ENCODE measurements at places on chromosomes 7 and 10. TPM values are rescaled to one million over a fixed set of nuclear protein-coding genes. Genes with fewer than 3 reads are reported as not detected.

Gene GCK
- 1.7 TPM for polyA plus RNA-seq

GRCh38 chr10:116670706-116671105 lies 50.0 kb downstream of the PNLIPRP2 start:
- no peaks in the 10 kb centered on the region for H3K27me3 ChIP-seq
- no peaks in the 10 kb centered on the region for H3K4me1 ChIP-seq
- no peak for DNase-seq
- H3K4me3 ChIP-seq = no peak overlapping the region

GRCh38 chr10:103444478-103444877 lies 7.7 kb downstream of the CALHM2 start:
- no peaks in the 10 kb centered on the region for H3K27me3 ChIP-seq
- H3K4me1 ChIP-seq = no peaks in the 10 kb centered on the region
- no peaks in the 10 kb centered on the region for H3K36me3 ChIP-seq
- no peak overlapping the region for H3K4me3 ChIP-seq
- no peak overlapping the region for H3K27ac ChIP-seq
- no peak for DNase-seq

Gene GPER1
- polyA plus RNA-seq = 9.1 TPM

Gene AKR1B15
- 14.1 TPM for polyA plus RNA-seq

DNA sequence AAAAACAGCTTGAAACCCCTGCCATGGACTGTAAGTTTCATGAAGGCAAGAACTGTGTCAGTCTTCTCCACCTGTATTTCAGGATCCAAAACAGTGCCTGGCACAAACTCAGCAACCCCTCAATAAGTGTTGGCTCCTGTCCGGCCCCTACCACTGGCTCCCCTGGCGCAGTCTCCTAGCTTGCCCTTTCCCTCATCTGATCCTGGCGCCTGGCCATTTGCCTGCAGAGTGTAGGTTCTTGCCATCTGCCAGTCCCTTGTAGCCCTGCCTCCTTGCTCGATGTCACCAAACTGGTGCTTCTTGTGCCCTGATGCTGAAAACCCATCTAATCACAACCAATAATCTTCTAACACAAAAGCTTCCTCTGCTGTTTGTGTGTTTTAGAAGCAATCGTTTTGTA lies 60.4 kb downstream of the LGI1 start:
- H3K27ac ChIP-seq = no peak overlapping the region
- no peaks in the 10 kb centered on the region for H3K36me3 ChIP-seq
- H3K4me1 ChIP-seq = peaks cover 9% of the 10 kb centered on the region

Gene OPN1SW
- 0.80 TPM for polyA plus RNA-seq

DNA sequence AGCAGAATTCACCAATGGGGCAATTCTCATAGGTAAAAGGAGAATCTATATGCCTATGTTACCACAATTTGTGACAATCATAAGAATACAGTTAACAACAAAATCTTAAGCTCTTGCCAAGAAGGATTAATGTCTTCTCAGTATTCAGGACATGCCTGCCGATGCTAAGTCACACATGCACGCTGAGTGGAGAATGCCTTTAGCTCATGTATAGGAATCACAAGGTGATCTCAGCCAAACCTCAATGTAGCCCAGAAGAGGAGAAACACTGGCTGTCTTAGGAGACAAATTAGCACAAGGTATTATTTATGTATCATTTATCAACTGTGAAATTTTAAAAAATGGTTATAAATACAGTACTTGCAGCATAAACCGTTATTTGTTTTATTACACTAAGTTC lies 2.7 kb downstream of the HTR7 start:
- no peak for DNase-seq
- H3K4me3 ChIP-seq = no peak overlapping the region
- H3K27ac ChIP-seq = no peak overlapping the region
- H3K27me3 ChIP-seq = peaks cover 54% of the 10 kb centered on the region
- no peaks in the 10 kb centered on the region for H3K36me3 ChIP-seq

DNA sequence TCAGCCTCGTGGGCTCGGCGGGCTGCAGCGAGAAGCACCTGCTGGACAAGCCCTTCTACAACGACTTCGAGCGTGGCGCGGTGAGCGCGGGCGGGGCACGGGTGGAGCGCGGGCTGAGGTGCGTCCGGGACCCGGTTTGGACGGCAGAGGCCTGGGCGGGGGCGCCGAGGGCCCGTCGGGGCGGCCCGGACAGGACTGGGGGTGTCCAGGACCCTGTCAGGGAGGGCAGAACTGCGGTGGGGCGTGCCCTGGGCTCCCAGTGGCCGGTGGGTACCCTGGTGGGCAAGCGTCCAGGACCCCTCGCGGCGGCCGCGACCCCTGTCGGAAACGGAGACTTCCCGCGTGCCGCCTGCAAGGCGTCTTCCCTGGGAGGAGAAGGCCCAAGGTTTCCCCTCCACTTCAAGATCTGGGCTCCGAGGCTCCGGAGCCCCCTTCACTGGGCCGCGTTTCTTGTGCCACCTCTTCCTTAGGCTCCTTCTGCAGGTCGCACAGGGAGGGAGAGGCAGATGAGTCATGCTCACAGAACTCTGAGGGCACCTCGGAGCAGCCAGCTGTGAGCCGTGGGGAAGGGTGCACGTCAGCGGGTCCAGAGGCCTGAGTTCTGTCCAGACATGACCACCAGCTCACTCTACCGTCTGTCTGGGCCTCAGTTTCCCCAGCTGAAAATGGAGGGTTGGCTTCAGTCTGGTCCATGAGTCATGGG lies 485 bp downstream of the ALOX5 start:
- H3K4me1 ChIP-seq = peaks cover 11% of the 10 kb centered on the region
- no peak overlapping the region for H3K27ac ChIP-seq
- no peaks in the 10 kb centered on the region for H3K36me3 ChIP-seq
- H3K4me3 ChIP-seq = peak overlapping the region; percentile 32
- peaks cover 52% of the 10 kb centered on the region for H3K27me3 ChIP-seq

DNA sequence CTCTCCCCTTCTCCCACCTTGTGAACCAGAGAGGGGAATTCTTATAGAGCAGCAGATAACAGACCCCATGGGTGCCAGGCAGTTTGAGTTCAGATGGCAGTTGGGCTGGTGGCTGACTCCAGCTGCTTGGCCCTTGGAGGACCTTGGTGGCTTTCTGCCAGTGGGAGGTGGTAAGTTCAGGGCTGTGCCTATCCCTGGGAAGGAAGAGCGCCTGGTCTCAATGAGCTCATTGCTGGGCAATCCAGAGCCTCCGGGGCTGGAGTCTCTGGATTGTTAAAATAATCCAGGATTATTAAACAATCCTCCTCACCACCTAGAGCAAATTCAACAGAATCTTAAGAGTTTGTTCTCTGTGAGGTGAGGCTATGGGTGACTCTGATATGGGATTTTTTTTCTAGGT lies 105.2 kb downstream of the FANK1 start:
- no peaks in the 10 kb centered on the region for H3K27me3 ChIP-seq
- H3K4me1 ChIP-seq = no peaks in the 10 kb centered on the region
- no peak overlapping the region for H3K27ac ChIP-seq
- no peak overlapping the region for H3K4me3 ChIP-seq
- no peaks in the 10 kb centered on the region for H3K36me3 ChIP-seq

Gene HOXA9
- 4.4 TPM for polyA plus RNA-seq

DNA sequence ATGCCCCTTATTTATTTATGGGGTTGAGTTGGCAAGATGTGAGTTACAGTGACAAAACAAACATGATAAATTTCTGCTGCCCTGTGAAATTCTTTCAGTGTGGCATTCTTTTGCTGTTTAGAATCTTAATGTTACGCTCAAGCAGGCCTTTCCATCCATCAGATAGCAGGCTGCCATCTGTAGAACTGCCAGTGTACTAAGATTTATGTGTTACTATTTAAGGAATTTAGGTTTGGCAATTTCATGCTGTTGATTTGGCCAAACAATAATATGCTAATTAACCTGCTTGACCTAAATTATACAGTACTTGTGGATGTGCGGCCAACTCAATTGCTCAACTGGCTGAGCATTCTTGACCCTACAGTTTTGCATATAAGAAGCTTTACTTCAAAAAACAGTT lies 477.7 kb upstream of the TPK1 start:
- DNase-seq = no peak
- H3K36me3 ChIP-seq = no peaks in the 10 kb centered on the region

Gene SFTPD
- polyA plus RNA-seq = 233 TPM

Gene ANKRD7
- polyA plus RNA-seq = 0.34 TPM

- no peak overlapping the region for H3K27ac ChIP-seq
- no peaks in the 10 kb centered on the region for H3K27me3 ChIP-seq
- peaks cover 6% of the 10 kb centered on the region for H3K4me1 ChIP-seq
- no peaks in the 10 kb centered on the region for H3K36me3 ChIP-seq
Observed at GRCh38 chr7:111392294-111392693, 170.0 kb downstream of the IMMP2L start.

Gene GNAT3
- not detected for polyA plus RNA-seq

Gene YAE1
- 23.8 TPM for polyA plus RNA-seq

- DNase-seq = no peak
- H3K36me3 ChIP-seq = no peaks in the 10 kb centered on the region
- H3K4me3 ChIP-seq = no peak overlapping the region
- H3K4me1 ChIP-seq = peaks cover under 1% of the 10 kb centered on the region
- no peak overlapping the region for H3K27ac ChIP-seq
- H3K27me3 ChIP-seq = no peaks in the 10 kb centered on the region
Observed at GRCh38 chr7:7773334-7774309, 55.2 kb upstream of the RPA3 start.

Gene WEE2
- polyA plus RNA-seq = 0.89 TPM

GRCh38 chr10:59126261-59126660 lies 50.2 kb upstream of the PHYHIPL start:
- no peaks in the 10 kb centered on the region for H3K4me1 ChIP-seq
- peak overlapping the region; percentile 22 for H3K27ac ChIP-seq
- H3K36me3 ChIP-seq = no peaks in the 10 kb centered on the region
- no peaks in the 10 kb centered on the region for H3K27me3 ChIP-seq
- DNase-seq = no peak
- no peak overlapping the region for H3K4me3 ChIP-seq

DNA sequence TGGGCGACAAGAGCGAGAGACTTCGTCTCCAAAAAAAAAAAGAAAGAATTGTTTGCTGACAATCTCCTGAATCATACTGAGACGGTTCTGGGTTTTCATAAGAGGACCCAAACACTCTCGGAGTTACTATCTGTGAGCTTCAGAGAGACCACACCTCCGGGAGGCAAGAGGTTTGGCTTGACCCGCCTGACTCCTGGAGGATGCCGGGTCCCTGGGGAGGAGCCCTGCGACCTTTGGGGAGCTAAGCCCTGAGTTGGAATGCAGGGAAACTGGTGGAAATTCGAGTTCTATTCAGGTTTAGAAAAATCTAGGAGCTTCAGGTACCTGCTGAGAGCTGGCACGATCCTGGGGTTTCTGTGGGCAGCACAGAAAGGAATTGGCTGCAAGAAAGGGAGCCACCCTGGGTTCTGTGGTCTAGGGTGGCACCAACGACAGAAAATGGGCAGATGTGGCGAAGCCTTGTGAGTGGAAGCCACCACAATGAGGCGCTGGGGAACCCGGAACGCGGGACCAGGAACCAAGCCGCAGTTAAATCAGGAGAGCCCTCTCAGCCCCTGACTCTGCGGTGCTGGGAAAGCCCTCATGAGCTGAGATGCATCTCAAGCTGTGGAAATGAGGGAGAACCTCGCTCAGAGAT lies 21.9 kb upstream of the GATAD1 start:
- no peak overlapping the region for H3K4me3 ChIP-seq
- H3K27me3 ChIP-seq = no peaks in the 10 kb centered on the region
- no peak for DNase-seq
- H3K27ac ChIP-seq = no peak overlapping the region

- DNase-seq = peak; percentile 40
- H3K27me3 ChIP-seq = no peaks in the 10 kb centered on the region
- no peaks in the 10 kb centered on the region for H3K4me1 ChIP-seq
- H3K27ac ChIP-seq = no peak overlapping the region
- no peaks in the 10 kb centered on the region for H3K36me3 ChIP-seq
- no peak overlapping the region for H3K4me3 ChIP-seq
Observed at GRCh38 chr7:122803323-122803722, 82.9 kb downstream of the CADPS2 start.

GRCh38 chr7:155349601-155350331 lies 52.1 kb downstream of the INSIG1 start:
- no peak overlapping the region for H3K4me3 ChIP-seq
- no peaks in the 10 kb centered on the region for H3K36me3 ChIP-seq
- H3K27me3 ChIP-seq = peaks cover 16% of the 10 kb centered on the region
- H3K4me1 ChIP-seq = peaks cover 3% of the 10 kb centered on the region

Gene CRHR2
- 0.19 TPM for polyA plus RNA-seq

GRCh38 chr7:22726345-22726906 lies 574 bp upstream of the IL6 start:
- H3K27ac ChIP-seq = peak overlapping the region; percentile 26
- peak; percentile 81 for DNase-seq
- no peak overlapping the region for H3K4me3 ChIP-seq
- peaks cover 9% of the 10 kb centered on the region for H3K4me1 ChIP-seq
- no peaks in the 10 kb centered on the region for H3K27me3 ChIP-seq
- no peaks in the 10 kb centered on the region for H3K36me3 ChIP-seq

Gene NCF1
- 1.2 TPM for polyA plus RNA-seq
